ENCODE measurements at places on chromosomes 5 and 9.

- no peak for DNase-seq
Measured at GRCh38 chr5:17001428-17001827, 65.3 kb upstream of the MYO10 start.

GRCh38 chr5:18517641-18518380 is 883.6 kb downstream of the TAF11L14 start:
- no peak for DNase-seq

GRCh38 chr9:31210978-31211570 is 1173.4 kb upstream of the ACO1 start:
- DNase-seq: no peak

GRCh38 chr5:68381909-68382308 is 166.4 kb downstream of the PIK3R1 start:
- DNase-seq: peak; percentile 71

DNA sequence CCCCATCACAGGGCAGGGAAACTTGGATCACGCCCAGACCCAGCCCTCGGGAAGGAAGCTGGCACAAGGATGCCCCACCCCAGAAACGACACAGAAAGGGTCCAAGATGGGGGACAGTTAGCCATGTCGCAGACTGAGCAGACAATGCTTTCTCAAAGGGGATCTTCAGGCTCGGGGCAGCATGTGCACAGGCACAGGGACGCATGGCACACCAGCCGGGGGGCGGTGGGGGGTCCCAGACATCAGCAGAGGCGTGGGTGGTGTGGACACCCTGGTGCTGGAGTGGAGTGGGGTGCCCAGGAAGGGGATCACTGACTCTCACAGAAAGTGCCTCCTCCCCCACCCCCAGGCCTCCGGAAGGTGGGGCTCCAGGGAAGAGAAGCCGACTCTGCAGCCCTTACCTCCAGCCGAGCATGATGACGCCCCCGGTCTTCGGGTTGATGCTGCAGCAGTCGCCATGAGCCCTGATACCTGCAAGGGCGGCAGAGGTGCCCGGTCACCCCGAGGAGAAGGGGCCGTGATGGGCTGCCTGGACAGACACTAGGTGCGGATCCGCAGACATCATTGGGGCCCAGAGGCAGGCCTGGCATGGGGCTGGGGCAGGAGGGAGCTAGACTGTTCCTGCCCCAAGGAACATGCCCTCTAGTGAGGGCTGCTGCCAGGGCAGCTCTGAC is 44.5 kb upstream of the ZNF354A start:
- DNase-seq: no peak

GRCh38 chr5:132480042-132480441 is 10.5 kb downstream of the IRF1 start:
- DNase-seq: no peak

GRCh38 chr5:147248561-147248960 is 13.7 kb downstream of the STK32A start:
- no peak for DNase-seq

- no peak for DNase-seq
Measured at GRCh38 chr5:17233488-17233887, 16.1 kb downstream of the BASP1 start.

DNA sequence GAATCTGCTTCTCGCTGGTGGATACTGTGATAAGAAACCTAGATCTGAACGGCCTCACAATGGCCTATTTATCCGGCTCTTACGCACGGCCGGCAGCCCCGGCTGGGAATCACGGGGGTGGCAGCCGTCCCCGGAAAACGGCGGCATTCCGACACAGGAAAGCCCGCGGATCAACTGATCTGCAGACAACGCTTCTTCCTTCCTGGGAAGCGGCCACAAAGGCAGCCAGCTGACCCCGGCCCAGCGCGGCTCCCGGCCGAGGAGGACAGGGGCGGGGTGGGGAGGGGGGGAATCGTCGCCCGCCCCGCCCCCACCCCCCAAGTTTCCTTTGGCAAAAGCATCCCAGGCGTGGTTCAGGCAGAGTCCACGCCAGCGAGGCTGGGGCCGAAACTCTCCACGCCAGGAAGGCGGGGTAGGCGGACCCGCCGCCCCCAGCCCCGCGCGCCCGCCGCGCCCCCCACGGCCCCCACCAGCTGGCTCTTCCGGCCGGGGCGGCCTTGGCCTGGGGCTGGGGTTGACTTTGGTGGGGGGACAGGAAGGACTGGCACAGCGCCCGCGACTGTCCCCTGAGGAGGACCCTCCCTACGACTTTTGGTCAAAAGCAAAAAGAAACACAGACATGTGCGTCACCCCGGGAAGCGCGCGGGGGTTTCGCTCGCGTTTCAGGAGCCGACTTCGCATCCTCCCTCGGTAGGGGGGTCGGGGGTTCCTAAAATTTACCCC is 247.7 kb upstream of the ANKRD55 start:
- peak; percentile 90 for DNase-seq

GRCh38 chr5:87394411-87395165 is 18.1 kb downstream of the CCNH start:
- DNase-seq: no peak

DNA sequence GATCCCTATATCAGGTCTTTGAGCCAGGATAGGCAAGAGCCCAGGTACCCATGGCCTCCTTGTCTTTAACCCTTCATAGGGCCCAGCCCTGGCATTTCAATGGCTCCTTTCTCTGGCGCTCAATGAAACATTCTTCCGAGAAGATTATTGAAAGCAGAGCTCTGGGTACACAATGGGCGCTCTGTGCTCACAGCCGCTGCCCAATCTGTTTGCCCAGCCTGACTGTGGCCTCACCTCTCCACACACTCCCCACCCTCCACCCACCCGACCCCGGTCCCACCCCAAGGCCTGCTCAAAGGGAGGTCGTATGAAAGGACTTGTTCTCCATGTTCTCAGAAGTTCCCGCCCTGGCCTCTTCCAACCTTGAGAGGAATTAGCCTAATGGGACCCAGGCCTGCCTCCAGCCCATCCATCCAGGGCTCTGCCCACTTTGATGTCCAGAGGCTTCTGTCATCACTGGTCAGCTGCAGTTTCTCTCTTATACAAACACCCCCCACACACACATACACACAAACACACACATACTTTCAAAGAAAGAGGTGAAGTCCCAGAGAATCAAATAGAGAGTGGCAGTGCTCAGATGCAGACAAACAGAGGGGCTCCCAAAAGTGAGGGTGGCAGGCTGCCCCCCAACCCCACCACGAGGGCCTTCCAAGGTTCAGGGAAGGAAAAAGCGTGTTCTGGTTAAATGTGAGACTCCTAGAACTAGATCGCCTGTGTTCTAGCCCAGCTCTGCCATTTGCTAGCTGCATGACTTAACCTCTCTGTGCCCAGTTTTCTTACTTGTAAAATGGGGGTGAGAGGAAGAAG is 5.1 kb upstream of the ARSI start:
- DNase-seq: no peak

GRCh38 chr5:92409134-92409533 is 1026.0 kb upstream of the ARRDC3 start:
- no peak for DNase-seq

- no peak for DNase-seq
Measured at GRCh38 chr5:125592856-125593255, 830.4 kb upstream of the GRAMD2B start.

- DNase-seq: peak; percentile 90
Measured at GRCh38 chr5:75611311-75612225, at the start of gene ANKDD1B. Gene ANKDD1B (plus strand): TSS chr5:75611453. CDS start chr5:75611635, 182 bp downstream.

GRCh38 chr9:12464910-12465512 is 228.2 kb upstream of the TYRP1 start:
- no peak for DNase-seq

Measured in lower leg skin (tissue), 4 donors.